HS-27A (cell line): ENCODE measurements at places on chromosomes 7 and 10.

GRCh38 chr10:10156917-10157600, 860.6 kb upstream of the CELF2 start:
- no peak for DNase-seq

DNA sequence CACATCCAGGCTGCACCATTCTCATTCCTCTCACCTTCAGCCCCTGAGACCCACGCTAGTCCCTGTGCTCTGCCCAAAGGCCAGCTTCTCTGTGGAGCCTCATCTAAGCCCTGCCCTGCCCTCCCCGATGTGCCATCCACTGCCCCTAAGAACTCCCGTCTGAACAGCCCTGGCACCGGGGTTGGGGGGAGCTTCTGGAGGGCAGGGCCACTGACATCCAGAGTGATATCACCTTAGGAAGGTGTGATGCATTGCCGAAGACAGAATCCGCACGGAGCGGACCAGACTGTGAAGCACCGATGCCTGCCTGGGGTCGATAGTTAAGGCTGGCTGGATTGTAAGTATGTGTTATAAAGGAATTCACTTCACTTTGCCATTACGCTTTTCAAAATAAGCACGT, 511.0 kb downstream of the PTPRN2 start:
- DNase-seq: no peak

DNA sequence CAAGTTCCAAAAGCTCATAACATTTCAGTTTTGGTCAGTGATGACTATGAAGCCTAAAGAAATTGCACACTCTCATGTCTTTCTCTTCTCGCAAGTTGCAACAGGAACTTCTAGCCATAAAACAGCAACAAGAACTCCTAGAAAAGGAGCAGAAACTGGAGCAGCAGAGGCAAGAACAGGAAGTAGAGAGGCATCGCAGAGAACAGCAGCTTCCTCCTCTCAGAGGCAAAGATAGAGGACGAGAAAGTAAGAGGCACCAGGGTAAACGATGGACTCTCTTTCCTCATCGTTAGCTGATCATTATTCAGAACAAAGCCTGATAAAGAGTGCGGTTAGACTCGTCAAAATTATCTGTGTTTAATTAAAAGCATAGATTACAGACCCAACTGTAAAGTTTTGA, 94.7 kb downstream of the HDAC9 start:
- no peak for DNase-seq

GRCh38 chr10:119129721-119130120, 25.8 kb downstream of the DENND10 start:
- no peak for DNase-seq

- DNase-seq: no peak
Measured at GRCh38 chr7:86668315-86668714, 24.6 kb downstream of the GRM3 start.

GRCh38 chr7:30278376-30278775, 6.0 kb upstream of the ZNRF2 start:
- DNase-seq: no peak

DNA sequence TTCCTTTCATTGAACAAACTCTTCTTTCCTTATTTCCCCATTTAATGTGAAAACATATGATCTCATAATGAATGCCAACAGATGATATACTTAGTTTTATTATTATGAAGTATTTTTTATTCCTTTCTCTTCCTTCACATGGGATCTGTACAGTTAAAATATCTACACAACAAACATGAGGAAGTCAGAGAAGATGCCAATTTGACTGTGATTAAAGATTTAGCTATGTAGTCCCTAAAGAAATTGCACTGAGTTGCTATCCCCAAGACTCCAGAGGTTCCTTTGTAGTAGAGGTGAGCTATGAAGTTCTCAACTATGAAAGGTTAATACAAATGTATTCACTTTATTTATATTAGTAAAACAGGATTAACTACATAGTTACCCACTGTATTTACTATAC, 60.6 kb upstream of the LRRN3 start:
- DNase-seq: no peak

GRCh38 chr7:77661816-77662215, 34.4 kb upstream of the RSBN1L start:
- no peak for DNase-seq

- no peak for DNase-seq
Measured at GRCh38 chr10:98088186-98088971, 46.1 kb upstream of the R3HCC1L start.

DNA sequence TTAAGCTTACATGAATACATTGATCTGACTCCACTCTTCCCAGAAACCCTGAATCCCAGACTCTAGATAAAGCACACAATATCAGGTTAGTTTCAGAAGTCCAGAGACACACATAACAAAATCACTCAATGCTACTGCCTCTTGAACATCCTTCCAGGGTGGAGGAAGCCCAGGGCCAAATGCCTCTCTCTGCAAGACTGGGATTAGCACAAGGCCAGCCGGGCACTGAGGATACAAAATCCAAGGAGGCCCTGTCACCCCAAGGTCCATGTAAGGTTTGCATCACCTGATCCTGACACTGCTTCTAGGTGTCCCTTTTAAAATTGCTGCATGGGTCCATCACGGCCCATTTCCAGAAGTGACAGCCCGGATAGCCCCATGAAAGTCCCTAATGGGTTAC, 2.6 kb upstream of the PLXNA4 start:
- DNase-seq: no peak

DNA sequence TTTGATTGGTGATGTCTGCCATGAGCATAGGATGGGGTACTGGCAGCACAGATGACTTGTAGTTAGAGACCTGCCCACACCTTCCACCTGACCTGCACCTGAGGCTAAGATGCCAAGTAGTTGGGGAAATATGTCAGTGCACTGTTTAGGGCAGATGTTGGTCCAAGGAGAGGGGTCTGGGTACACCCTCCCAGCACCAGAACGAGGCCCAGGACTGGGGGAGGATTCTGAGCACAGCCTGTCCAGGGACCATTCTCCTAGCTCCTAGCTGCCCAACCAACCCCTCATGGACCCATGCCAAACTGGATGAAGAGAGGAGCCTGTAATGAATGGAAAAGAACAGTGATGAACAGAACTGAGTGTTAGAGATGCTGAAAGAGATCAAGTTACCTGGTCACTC, 28.0 kb downstream of the FRMPD2 start:
- no peak for DNase-seq

DNA sequence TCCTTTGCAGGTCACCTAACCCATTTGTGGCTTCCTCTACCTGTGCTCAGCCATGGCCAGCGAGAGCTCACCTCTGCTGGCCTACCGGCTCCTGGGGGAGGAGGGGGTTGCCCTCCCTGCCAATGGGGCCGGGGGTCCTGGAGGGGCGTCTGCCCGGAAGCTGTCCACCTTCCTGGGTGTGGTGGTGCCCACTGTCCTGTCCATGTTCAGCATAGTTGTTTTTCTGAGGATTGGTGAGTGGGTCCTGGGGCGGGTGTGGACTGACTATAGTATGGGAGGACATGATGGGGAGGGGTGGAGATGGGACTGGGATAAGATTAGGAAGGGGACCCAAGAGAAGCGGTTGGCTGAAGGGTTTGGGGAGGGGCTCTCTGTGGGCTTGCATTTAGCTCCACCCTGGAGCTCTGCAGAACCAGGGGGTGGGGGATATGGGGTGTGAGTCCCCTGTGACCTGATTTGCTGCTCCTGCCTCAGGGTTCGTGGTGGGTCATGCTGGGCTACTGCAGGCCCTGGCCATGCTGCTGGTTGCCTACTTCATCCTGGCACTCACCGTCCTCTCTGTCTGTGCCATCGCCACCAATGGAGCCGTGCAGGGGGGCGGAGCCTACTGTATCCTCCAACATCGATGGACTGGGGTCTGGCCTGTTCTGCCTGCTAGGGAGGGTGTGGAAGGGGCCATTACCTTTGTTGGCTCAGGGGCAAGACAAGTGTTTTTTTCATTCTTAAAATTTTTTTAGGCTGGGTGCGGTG, 1.8 kb downstream of the SLC12A9 start:
- no peak for DNase-seq

DNA sequence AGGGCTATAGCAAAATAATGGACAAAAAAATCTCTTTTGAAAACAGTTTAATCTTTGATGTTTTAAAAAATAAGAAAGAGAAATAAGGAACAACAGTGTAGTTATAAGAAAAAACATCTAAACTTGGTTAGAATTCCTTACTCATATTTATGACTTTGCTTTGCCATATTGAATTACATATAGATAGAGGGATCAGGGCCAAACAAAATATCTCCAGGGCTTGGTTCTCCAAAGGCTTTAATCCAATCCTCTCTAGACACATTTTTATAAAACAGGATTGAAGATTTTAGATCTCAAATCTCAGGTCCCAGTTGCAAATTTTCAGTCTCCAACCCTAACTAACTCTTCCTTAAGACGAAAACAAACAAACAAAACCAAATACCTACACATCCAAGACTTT, 72.6 kb upstream of the RHOBTB1 start:
- DNase-seq: no peak

GRCh38 chr10:15558136-15558535, 161.6 kb downstream of the ITGA8 start:
- DNase-seq: no peak

- DNase-seq: no peak
Measured at GRCh38 chr10:49257154-49257553, 41.8 kb upstream of the C10orf71 start.
